ENCODE measurements at places on chromosomes 3 and 15.

DNA sequence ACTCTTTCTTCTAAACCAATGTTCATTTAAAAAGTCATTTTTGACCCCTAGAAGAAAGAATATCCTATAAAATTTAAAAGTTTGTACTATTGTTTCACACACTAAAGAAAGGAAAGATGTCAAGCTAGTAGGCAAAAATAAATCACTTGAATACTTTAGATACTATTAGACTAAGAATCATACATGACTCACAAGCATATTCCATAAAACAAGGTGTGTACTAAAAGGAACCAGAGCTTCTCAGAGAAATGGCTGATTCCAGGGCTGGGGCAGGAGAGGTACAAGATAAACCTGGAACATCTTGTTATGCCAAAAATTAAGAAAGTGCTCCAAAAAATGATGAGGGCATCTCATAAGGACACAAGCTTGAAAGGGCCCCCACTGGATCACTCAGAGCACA, 8.7 kb downstream of the DLG1 start:
- no peak for DNase-seq

- no peak for DNase-seq
These were observed 1.1 kb downstream of the EIF4G1 start for GRCh38 chr3:184315543-184315867.

- DNase-seq: no peak
These were observed 35.2 kb downstream of the CADM2 start for GRCh38 chr3:84993956-84994355.

GRCh38 chr15:38809621-38810020, 245.0 kb upstream of the RASGRP1 start:
- no peak for DNase-seq

GRCh38 chr3:96069065-96069464, 745.3 kb upstream of the EPHA6 start:
- DNase-seq: no peak

GRCh38 chr3:146814601-146815315, 209.6 kb upstream of the PLSCR5 start:
- no peak for DNase-seq

DNA sequence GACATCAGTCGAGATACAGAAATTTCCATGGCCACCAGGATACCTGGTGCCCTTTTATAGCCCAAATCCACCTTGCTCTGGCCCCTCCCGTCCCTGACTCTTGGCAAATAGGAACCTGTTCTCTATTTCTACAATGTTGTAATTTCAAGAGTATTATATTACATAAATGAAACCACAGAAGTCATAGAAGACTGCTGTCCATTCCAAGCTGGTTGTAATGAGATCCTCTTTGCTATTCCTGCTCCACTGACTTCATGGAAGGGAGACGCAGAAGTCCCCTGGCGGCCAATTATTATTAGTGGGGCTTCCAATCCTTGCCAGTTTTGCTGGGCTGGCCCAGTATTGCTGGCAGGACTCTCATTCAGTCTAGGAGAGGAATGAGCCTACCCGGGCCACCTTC, 26.6 kb downstream of the DCP1A start:
- DNase-seq: no peak

DNA sequence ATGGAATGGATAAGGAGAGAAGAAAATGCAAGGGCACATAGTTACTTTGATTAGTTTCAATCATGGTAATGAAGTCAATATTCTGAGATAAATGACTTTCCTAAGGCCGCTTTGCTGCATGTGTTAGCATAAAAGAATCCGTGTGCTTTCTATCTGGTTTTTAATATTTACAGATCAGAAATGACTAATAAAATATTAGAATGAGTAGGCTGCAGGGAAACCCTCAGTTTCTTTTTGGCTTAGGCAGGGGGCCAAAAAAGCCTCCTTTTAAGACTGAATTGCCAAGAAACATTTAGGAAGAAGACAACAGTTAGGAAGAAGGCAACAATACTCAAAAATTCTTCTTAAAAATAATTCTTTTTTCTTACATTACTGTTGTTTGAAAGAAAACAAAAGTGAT, 11.6 kb downstream of the NEK11 start:
- no peak for DNase-seq

GRCh38 chr15:33150971-33151370, 43.5 kb downstream of the FMN1 start:
- DNase-seq: no peak
